ENCODE measurements at places on chromosomes 4 and X.

DNA sequence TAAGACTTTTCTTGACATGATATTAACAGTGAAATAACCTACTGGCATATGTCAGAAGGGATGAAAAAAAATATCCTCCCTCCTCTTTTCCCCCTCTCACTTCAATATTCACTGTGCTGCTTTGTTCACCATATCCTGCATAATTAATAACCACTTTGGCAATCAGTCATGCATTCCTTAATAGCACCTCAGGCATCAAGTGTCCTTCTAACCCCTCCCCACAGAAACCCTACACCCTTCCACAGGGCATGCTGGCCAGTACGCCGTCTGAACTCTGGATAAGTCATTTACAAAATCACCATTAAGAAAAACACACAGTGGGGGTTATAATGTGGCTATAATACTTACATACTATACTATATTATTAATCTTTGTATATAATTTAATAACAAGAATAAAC is 165.9 kb downstream of the PDGFC start:
- no peak for DNase-seq

GRCh38 chr4:74931376-74931775 is 1.5 kb upstream of the PARM1 start:
- DNase-seq = no peak

- DNase-seq = no peak
These were observed 533 bp upstream of the SYAP1 start for GRCh38 chrX:16718824-16719333.

- no peak for DNase-seq
These were observed 778 bp downstream of the C1QTNF7 start for GRCh38 chr4:15428611-15429010.

DNA sequence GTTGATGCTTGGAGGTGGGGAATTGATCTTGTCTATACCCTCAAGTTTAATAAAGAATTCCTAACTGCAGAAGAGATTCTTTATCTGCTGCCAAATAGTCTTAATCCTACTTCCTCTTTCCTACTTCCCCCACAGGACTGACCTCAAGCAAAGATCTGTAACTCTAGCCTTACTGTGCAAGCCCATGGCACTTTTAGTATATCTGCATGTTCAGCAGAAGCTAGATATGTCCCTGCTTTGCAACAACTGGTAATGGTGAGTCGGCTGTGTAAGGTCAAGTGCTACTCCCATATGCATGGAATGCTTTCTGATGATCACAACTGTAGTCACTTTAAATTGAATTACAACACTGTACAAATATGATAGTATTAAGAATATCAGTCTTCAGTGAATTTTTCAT is 26.3 kb upstream of the PDS5A start:
- no peak for DNase-seq

Measured in activated CD8-positive, alpha-beta memory T cell treated with anti-CD3 and anti-CD28 coated beads for 1 hour (primary cell).